ENCODE measurements at places on chromosomes 2 and 18.
A peak's percentile ranks its signal among the peaks of the same experiment; 100 is the strongest.

DNA sequence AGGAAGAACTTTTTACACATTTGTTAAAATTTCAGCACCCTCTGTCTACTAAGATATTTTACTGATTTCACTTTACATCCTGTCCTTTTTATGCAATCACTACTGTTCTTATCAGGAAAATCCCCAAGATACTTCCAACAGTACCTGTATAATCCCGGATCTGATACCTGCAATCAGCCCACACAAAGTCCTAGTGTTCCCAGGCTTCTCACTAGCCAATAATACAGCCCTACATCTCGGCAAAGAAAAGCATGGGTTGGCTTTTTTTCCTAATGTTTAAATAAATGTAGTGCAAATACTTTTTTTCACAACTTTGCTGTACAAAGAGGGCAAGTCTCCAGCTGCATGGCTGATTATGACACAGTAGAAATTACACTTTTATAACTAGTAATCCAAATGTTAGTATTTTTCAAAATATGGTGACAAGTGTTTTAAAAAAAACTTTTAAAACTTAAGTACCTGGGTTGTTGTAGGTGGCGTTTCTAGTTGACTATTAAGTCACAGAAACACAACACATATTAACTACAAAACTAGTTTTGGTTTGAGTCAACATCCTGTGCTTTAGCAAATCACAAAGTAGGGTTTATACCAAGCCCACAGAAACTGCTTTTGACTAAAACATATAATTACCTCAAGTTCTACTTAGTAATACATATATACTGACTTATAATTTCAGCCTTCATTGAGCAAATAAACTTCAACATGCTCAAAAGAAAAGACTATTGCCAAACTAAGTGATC is 19.5 kb downstream of the CNOT11 start:
- DNase-seq = peak; percentile 4

DNA sequence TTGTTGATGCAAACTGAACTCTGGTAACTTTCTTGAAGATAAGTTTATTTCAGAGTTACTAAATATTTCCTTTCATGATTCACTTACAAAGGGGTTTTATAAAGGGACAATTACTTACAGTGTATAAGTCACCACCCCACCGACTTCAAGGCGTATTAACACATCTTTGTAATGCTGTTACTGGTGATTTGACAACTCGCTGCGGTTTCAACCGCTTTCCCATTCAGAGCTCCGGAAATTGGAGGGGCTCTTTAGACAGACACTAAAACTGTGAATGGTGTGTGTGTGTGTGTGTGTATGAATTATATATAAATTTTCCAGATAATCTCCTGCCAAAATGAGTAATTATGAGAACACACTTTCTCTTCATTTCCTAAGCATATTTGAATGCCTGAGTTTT is 4.9 kb downstream of the TM4SF20 start:
- peak; percentile 50 for DNase-seq

DNA sequence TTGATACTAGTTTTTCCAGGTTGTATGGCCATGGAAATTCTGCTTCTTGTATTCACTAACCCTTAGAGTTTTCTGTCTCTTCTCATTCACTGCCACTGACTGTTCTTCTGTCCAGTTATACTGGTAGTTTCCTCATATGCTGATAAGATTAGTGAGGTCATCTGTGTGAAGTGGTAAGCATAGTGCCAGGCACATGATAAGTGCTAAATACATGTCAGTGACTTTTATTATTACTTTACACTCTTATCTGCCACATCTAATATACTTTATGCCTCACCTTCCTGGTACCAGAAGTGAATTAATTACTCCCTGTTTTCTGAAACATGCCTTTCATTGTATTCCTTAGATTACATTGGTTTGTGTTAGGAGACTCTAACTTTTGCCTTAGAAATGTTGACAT is 91.3 kb downstream of the NBEAL1 start:
- DNase-seq = no peak

DNA sequence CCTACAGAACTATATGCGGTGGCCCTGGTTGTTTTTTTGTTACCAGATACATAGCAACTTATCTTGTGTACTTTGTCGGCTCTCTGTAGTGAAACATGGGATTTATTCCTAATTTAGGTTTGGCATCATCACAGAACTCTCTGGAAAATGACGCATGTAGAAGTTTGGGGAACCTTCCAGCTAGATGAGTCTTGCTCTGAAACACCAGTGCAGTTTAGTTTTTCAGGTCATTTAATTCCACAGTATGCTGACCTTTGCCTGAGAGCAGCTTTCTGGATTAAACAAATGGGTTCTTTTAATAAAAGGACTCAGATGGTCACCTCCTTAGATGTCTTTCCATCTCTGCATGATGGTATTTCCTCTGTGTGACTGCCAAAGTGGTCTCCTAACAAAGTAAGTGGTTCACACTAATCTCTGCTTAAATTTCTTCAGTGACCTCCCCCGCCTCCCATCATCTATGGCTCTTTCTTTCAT is 39.9 kb downstream of the MYO3B start:
- no peak for DNase-seq
